ENCODE measurements at places on chromosomes 6 and 20.

GRCh38 chr6:140475086-140475485 lies 1100.6 kb upstream of the CITED2 start:
- no peak for DNase-seq

- DNase-seq: no peak
Observed at GRCh38 chr6:37946057-37946456, 126.5 kb downstream of the ZFAND3 start.

DNA sequence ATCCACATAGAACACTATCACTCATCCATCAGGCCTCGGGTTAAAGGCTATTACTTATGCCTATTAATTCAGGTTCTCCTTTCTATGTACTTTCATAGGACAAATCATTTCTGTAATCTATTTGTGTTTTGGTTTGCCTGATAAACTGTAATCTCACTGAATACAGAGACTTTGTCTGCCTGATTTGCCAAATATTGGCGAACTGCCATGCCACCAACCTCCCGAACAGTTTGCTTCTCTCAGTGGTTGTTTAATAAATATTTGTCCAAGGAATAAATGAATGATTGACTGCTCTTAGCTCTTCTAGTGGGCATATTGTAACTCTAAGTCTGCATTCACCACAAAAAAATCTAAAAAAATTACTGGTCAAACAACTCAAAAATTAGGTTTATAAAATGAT lies 170.1 kb upstream of the ZFP64 start:
- no peak for DNase-seq

- DNase-seq: no peak
Observed at GRCh38 chr20:9838035-9838377, 870 bp downstream of the PAK5 start.

GRCh38 chr20:34310481-34311117 lies 7.4 kb upstream of the AHCY start:
- no peak for DNase-seq

GRCh38 chr6:142002825-142003405 lies 129.8 kb upstream of the GJE1 start:
- DNase-seq: no peak

GRCh38 chr20:32494483-32495216 lies 90.5 kb downstream of the NOL4L start:
- no peak for DNase-seq

- no peak for DNase-seq
Observed at GRCh38 chr6:167803816-167804215, 22.9 kb upstream of the AFDN start.

GRCh38 chr6:44969446-44970185 lies 358.5 kb upstream of the RUNX2 start:
- DNase-seq: no peak

GRCh38 chr20:1819311-1820137 lies 75.7 kb upstream of the SIRPA start:
- DNase-seq: no peak

DNA sequence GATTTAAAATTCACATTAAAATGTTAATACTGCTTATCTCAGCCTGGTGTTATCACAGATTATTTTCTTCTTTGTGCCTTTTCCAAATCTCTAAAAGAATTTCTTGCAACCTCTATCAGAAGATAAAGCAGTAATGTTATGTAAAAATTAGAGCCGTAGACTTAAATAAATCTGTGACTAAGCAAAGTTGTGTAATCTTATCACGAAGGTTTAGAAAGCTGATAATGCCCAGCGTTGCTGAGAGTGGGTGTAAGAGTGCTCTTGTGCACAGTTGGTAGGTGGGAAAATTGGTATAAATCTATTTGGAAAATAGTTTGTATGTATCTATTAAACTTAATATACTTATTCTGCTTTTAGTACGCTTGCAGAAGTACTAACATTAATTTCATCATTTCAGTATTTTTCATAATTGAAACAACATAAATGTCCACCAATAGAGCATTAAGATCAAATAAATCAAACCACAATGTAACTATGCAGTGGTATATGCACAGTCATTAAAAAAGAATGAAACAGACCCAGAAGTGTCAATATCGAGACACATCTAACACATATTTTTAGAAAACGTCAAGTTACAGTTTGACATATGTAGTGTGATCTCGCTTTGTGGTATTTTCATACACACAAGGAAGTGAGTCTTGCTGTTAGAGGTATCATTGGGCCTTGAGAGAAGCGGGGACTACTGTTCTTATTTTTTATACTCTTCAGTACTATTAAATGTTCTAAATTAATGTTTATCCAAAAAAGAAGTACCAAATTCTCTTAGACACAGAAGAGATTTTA lies 54.4 kb upstream of the PBOV1 start:
- DNase-seq: no peak
